Activated naive CD8-positive, alpha-beta T cell treated with anti-CD3 and anti-CD28 coated beads for 36 hours (primary cell): ENCODE measurements at places on chromosomes 3 and 15. TPM values are rescaled to one million over a fixed set of nuclear protein-coding genes. Genes with fewer than 3 reads are reported as not detected.

DNA sequence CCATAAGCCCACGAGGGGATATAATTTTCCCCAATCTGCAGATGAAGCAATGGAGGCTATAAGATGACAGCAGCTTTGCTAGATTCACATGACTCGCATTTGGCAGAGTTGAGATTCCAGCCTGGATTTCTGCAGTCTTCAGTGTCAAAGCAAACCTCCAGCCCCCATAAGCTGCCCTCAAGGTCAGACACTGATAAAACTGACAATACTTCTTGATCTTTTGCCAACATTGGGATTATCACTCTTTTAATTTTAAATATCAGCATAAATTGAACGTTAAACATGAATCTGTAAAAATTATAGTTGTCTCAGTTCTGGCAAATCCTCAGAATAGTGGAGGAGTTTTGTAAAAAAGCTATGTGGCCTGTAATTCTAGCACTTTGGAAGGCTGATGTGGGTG lies 234.1 kb upstream of the TRIM42 start:
- H3K4me1 ChIP-seq = no peaks in the 10 kb centered on the region
- H3K4me3 ChIP-seq = no peak overlapping the region
- H3K27ac ChIP-seq = no peak overlapping the region
- H3K27me3 ChIP-seq = peaks cover 15% of the 10 kb centered on the region

CCDC39 gene
- total RNA-seq = not detected

ADIPOQ gene
- total RNA-seq = not detected

DNA sequence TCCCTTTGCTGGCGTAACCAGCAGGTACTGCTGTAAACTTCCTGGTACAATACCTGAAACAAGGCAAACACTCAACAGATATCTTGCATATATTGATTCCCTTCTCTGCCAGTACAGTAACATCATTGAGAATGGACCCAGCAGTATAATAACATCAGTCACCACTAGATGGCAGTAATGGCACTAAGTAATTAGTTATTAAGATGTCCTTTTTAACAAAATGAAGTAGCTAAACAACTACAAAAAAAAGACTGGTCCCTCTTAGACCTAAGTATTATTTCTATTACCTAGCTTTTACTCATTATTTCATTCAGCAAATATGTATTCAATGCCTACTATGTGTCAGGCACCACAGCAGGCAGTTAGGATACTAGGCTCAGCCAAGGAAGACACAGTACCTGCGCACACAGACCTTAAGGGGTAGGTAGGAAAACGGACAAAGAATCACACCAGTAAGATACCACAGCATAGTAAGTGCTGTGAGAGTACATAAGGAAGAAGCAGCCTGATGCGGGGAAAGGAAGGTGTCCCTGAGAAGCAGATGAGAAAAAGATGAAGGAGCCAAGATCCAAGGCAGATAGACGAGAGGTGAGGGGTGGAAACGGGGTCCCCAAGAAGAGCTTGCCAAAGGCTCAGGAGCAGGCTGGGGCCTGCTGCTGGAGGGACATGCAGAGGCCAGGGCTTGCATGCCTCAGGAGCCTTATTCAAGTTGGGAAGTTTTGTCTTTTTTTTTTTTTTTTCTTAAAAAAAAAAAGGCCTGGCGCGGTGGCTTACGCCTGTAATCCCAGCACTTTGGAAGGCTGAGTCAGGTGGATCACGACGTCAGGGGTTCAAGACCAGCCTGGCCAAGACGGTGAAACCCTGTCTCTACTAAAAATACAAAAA lies 102.7 kb upstream of the CHD2 start:
- no peaks in the 10 kb centered on the region for H3K27me3 ChIP-seq
- peak overlapping the region; percentile 70 for H3K27ac ChIP-seq
- H3K4me3 ChIP-seq = no peak overlapping the region
- DNase-seq = no peak
- H3K4me1 ChIP-seq = peaks cover 3% of the 10 kb centered on the region

- no peaks in the 10 kb centered on the region for H3K4me1 ChIP-seq
- no peak for DNase-seq
- peaks cover 42% of the 10 kb centered on the region for H3K36me3 ChIP-seq
- no peak overlapping the region for H3K27ac ChIP-seq
- no peak overlapping the region for H3K4me3 ChIP-seq
- no peaks in the 10 kb centered on the region for H3K27me3 ChIP-seq
These were observed 347.8 kb downstream of the TBC1D5 start for GRCh38 chr3:17394541-17395155.

TEX55 gene
- not detected for total RNA-seq

GRCh38 chr15:90571063-90571541 lies 41.4 kb downstream of the CRTC3 start:
- H3K27ac ChIP-seq = peak overlapping the region; percentile 37
- peaks cover 83% of the 10 kb centered on the region for H3K4me1 ChIP-seq
- peaks cover 30% of the 10 kb centered on the region for H3K36me3 ChIP-seq
- no peaks in the 10 kb centered on the region for H3K27me3 ChIP-seq
- no peak for DNase-seq
- peak overlapping the region; percentile 38 for H3K4me3 ChIP-seq

DNA sequence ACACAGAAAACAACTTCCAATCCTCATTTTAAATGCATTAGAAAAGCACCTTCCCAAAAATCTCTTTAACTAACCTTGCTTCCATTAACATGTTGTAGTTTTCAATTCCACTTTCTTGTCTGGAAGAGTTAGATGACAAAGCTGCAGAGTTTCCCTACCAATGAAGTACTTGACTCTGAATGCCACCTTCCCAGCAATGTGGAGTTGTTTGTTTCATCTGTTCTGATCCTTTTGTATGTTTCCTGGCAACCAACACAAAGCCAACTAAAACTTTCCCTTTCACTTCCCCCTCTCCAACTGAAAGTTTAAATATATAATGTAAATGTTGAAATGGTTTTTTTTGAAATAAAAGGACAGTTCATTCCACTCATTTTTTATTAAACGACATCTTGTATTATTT lies at the start of gene WDR49:
WDR49 (minus strand) TSS at position 183 of the 400 bp plus-strand sequence. CDS start 517 bp downstream, outside the sequence.
- peaks cover 7% of the 10 kb centered on the region for H3K4me1 ChIP-seq
- no peaks in the 10 kb centered on the region for H3K36me3 ChIP-seq
- DNase-seq = no peak
- no peak within 1 kb of the TSS for H3K4me3 ChIP-seq
- no peak within 1 kb of the TSS for H3K27ac ChIP-seq

- H3K27me3 ChIP-seq = no peaks in the 10 kb centered on the region
- H3K36me3 ChIP-seq = no peaks in the 10 kb centered on the region
- no peak overlapping the region for H3K27ac ChIP-seq
- H3K4me1 ChIP-seq = peaks cover 2% of the 10 kb centered on the region
- no peak for DNase-seq
These were observed 534.7 kb upstream of the CBLB start for GRCh38 chr3:106403371-106404145.
